Inflammatory macrophage treated with lipopolysaccharide for 1 hour (primary cell): ENCODE measurements at places on chromosomes 5 and 9.

DNA sequence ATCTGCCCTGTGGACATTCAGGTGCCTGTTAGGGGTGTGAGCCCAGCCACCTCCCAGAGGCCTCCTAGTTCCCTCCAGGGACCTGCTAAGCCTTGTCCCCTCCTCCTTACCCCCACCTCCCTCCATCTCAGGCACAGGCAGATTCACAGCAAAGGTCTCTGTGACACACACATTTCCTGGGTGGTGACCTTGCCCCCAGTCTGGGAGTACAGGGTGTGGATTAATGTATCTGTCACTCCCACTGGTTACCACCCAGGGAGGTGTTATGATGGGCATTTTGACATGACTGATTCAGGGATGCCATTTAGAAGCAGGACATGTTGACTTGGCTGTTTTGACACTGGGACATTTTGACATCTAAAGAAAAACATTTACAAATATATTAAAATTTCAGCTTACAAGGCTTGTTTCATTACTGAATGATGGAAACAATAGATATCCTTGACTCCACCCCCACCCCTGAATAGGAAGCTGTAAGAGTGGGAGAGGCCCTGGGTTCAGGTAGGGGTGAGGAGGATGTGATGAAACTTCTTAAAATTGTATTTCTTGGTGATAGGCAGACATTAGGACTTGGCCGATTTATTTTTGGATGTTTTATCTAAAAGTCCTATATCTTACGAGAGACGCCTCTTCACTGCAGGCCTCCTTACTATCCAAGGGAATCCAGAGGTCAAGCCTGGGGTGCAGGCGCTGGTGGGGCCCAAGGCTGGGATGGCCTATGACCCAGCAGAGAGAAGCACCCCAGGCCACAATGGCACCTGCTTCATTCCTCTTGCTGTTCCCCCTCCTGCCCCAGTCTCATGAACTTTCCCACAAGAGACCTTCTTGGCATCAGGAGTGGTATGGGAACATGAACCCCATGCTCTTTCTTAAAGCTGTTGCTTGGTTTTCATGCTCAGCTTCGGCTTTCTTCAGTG, 101.9 kb downstream of the MACROH2A1 start:
- DNase-seq = no peak

DNA sequence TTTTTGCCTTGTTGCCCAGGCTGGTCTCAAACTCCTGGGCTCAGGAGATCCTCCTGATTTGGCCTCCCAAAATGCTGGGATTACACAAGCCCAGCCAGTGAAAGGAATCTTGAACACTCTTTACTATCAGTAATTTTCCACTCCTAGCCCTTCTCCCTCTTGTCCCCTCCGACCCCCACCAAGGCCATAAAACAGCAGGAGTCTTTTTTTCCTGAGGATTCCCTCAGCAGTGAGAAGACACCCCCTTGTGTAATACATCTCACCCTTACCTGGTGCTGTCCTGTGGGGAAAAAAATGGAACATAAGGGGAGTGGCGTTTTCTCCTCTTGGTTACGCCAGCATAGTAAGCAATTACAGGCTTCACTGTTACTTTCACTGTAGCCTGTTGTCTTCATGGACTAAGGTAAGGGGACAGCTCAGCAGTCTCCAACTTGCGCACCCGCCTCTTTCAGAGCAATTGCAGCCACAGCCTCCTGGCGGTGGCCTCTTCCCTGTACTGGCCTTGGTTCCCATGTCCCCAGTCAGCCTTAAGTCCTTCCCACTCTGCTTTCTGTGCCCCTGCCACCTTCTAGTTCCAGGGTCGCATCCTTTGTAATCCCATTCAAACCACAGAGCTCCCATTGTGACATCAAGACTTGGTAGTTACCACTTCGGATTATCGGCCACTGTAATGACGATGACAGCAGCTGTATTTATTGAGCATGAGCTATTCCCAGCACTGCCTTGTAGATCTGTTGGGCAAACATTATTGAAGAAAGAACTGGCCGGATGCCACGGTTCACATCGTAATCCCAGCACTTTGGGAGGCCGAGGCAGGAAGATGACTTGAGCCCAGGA, 10.0 kb downstream of the NAIF1 start:
- no peak for DNase-seq

DNA sequence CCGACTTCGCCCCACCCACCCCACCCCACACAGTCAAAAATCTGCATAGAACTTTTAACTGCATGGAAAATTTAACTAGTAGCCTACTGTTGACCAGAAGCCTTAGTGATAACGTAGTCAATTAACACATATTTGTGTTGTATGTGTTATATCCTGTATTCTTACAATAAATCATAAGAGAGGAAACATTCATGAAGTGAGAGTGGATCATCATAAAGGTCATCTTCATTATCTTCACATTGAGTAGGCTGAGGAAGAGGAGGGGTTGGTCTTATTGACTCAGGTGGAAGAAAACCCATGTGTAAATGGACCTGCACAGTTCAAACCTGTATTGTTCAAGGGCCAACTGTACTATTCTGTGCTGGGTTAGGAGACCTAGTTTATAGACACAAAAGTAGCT, 31.4 kb downstream of the XPA start:
- no peak for DNase-seq

GRCh38 chr9:112809351-112809848, 58.8 kb downstream of the SNX30 start:
- peak; percentile 76 for DNase-seq

DNA sequence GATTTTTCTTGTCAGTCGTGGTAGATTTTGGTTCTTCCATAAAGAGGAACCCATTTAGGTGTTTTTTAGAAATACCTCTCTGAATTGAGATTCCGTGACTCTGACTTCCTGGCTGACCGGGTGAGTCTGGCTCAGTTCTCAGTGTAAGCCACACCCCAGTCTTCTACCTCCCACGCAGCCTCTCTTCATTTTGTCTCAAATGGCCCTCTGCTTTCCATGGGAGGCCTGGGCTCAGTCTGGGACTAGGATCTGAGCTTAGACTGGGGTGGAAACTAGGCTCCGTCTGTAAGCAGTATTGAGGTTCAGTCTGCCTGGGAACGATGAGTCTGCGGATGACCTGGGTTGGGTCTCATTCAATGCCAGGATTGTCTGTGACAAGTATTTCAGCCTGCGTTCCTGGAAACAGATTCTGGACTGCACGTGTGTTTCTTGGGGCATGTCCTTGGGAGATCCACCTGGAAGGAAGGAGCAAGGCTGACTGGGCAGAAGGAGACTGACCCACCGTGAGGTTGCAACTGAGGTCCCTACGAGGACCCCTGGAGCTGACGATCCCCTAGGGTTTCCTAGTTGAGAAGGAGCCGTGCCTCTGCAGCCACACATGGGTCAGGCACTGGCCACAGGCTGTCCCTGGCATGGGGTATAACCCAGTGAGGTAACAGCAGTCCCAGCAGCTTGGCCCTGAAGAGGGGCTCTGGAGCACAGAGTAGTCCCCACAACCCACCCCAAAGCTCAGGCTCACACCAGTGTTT, 12.4 kb upstream of the CRB2 start:
- DNase-seq = peak; percentile 65

- DNase-seq = no peak
Observed at GRCh38 chr5:169442403-169442874, 141.1 kb upstream of the SPDL1 start.

- DNase-seq = no peak
Observed at GRCh38 chr9:87883990-87884389, 1.3 kb downstream of the SPATA31E1 start.

DNA sequence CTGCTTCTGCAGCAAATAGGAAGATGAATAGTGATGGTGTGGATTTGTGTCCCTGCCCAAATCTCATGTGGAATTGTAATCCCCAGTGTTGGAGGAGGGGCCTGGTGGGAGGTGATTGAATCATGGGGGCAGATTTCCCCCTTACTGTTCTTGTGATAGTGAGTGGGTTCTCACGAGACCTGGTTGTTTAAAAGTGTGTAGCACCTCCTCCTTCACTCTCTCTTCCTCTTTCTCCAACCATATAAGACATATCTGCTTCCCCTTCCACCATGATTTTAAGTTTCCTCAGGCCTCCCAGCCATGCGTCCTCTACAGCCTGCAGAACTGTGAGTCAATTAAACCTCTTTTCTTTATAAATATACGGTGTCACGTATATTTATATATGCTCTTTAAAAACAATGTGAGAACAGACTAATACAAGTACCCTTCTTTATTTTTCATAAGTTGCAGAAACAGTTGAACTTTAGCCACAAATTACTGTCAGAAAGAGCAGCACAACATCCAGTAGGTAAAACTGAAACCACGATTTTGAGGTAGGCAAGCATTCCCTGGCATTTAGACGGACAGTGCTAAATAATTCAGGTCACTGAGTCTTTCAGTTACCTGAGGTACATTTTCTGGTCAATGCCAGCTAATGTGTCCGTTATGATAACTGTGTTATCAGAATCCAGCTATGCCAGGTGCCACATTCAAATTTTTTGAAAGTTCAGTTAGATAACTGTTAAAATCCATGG, 79.3 kb upstream of the SPEF2 start:
- DNase-seq = no peak

DNA sequence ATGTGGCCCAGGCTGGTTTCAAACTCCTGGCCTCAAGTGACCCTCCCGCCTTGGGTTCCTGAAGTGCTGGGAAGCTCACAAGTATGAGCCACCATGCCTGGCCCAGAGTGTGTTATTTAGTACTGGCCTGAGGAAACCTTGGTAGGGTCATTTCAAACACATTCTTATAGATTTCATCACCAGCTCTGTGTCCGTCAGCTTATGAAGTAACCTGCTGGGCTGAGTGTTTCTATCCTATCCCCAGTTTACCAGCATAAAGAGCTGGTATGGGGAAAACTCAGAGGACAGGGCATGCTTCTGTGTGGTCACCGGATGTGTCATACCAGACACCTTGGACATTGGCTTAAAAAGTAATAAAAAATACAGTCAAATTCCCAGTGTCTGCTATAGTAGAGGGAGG, 45.3 kb downstream of the PTPN3 start:
- no peak for DNase-seq

DNA sequence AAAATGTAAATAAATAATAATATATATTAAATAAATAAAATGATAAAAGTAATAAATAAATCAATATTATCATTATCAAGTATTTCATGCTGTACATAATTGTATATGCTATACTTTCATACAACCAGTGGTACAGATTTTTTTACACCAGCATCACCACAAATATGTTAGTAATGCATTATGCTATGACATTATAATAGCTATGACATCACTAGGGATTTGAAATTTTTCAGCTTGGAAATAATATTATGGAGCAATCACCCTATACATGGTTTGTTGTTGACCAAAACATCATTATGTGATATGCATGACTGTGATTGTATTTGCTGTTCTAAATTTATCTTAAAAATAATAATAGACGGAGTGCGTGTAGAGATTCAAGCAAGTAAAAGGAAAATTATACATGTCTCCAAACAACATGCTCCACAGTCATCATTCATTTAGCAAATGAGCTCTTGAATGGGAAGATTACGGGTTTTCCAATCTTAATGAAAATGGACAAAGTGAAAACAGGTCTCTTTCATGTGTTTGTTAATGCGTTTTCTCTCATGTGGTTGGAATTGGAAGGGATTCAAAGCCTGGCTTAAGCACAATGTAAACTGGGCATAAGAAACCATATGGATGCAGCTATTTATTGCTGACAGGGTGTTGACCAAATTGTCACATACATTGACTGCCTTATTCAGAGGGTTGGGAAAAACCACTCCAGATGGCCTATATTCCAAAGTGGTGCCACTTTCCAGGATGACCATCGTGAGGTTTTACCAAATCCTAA, 643.0 kb upstream of the RGMB start:
- no peak for DNase-seq

DNA sequence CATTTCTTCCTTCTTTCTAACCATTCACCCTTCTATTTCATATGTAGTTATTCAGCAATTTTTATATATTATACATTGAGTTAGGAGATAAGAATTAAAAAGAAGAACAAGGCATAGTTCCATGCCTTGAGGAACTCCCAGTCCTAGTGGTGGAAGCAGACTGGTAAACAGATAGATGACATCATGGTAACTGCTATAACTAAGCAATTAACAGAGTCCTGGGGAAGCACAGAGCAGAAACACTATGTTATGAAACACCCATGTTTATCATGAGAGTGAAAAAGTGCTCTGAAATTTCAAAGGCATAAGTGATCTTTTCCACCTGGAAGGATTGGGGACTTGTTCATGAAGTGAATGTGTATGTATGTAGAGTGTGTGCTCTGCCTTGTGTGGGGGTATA, 14.6 kb downstream of the PAPPA start:
- DNase-seq = no peak

GRCh38 chr5:109191153-109191558, 218.6 kb downstream of the PJA2 start:
- peak; percentile 12 for DNase-seq

- DNase-seq = no peak
Observed at GRCh38 chr5:178418471-178419010, 171.7 kb downstream of the COL23A1 start.

DNA sequence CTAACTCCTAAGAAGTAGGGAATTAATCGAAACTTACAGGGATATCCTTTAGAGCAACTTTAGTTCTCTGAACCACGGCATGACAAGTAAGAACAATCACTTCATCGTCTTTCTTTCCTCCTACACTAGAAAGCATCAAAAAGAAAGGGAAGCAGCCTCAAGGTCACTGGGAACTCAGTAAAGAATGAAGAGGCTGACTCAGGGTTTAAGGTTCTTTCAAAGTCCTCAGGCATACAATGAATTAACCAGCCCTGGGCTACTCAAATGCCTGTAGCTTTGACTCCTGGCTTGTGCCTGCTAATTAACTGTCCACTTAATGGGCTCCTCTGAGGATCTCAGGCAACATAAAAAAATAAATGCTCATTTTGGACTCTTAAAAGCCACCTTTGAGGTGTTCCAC, 102.0 kb downstream of the TRIM32 start:
- DNase-seq = no peak

DNA sequence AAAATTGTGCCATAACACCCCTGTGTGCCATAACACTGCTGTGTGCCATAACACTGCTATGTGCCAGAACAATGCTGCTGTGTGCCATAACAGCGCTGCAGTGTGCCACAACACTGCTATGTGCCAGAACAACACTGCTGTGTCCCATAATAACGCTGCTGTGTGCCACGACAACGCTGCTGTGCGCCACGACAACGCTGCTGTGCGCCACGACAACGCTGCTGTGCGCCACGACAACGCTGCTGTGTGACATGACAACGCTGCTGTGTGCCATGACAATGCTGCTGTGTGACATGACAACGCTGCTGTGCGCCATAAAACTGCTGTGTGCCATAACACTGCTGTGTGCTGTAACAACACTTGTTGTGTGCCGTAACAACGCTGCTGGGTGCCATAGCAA, 25.9 kb downstream of the CFAP90 start:
- DNase-seq = no peak

DNA sequence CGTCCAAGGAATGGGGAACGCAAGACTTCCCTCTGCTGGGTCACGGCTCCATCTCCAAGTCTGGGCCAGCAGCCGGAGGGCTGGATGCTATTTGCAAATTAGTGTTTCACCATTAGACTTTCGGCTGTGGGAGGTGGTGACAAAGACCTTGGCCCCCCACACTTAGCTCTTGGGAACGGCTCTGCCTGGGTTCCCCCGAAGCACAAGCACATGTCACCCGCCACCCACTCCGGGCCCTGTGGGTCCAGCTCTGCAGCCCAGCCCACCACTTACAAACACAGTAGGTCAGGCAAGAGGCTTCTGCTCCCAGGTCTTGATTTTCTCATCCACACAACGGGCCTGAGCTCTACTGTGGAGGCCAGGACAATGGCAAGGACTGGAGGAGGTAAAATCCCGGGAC, 25.8 kb upstream of the TMEM250 start:
- DNase-seq = no peak
